ENCODE measurements at places on chromosomes 16 and 17.

GRCh38 chr16:22239131-22239805 is 33.2 kb downstream of the EEF2K start:
- DNase-seq = no peak

DNA sequence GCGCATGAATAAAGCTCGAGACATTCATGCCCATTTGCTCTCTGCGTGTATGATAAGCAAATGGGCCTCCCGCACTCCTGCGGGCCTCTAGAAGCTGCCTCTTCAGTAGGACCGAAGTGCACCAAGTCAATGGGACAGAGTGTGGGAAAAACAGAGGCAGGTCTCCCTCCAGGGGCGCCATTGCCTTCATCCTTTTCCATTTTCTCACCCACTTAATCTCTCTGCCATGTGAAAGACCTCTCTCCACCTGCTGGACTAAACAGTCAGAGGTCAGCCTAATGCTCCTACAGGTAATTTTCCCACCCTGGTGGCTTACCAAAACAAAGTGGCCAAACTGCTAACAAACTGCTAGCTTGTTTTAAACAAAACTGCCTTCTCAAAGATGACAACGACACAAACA is 210.9 kb downstream of the ZFHX3 start:
- DNase-seq = no peak

DNA sequence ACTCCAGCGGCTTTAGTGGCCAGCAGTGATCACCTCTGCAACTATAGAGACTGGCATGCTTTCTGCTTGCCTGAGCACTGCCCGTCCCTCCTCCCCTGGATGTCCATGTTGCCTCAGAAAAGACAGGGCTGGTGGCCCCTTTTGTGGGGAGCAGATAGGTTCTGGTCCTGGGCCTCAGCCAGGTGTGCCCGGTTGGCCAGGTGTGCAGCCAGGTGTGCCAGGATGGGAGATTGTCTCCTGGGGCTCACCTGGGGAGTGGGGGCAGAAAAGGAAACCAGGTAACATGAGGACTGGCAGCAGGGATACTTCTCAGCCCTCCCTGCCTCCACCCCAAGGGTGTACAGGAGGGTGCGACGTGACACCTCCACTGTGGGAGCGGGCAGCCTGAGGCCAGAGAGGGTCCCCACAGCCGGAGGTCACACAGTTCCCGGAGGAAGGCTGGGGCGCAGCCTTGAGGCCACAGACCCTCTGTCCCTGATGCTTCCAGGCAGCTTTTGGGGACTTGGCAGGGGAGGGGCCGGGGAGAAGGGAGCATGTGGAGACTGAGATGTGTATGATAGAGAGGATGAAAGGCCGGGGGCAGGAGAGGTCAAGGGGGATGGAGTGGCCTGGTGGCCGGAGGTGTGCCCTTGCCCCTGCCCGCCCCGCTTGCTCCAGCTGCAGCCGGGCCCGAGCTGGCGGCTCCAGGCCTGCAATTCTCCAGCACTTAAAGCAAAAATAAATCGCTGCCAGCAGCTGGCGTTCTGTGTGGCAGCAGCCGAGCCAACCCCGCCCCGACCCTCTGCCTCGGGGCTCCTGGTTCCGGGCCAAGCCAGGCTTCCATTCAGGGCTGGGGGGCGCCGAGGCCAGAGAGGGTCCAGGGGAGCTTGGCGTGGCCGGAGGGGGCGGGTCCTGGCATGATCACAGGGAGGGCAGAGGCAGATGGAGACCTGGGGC is 6.7 kb downstream of the KCNJ12 start:
- no peak for DNase-seq

- DNase-seq = no peak
Measured at GRCh38 chr17:4369557-4370230, 3.2 kb upstream of the UBE2G1 start.

- no peak for DNase-seq
Measured at GRCh38 chr16:57859331-57859730, 57.0 kb upstream of the KIFC3 start.

DNA sequence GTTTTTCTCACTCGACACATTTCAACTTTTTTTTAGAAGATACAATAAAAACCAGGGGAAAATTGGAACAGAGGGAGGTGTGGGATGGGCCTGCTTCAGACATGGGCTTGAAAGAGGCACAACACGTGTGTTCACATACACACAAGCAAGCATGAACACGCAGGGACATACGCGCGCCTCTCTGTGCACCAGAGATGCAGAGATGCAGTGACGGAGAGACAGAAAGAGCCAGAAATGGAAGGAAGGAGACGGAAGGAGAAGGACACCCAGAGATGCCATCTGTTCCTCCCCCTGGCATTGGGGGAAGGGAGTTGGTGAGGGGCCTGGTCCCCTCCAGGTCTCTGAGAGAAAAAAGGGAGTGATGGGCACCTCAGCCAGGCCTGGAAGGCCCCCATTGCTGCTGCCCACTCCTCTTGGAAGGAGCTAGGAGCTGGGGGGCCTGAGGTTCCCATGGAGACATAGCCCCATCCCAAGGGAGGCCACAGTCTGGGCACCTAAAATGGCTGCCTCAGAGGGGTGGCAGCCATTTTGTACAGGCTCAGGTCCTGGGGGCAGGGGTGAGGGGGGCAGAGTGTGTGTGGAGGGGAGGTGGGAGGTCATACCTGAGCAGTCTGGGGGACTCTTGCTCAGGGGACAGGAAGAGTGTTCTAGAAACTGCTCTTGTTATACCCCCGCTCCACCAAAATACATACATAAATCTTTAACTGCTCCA is 3.8 kb upstream of the NEUROD2 start:
- no peak for DNase-seq

DNA sequence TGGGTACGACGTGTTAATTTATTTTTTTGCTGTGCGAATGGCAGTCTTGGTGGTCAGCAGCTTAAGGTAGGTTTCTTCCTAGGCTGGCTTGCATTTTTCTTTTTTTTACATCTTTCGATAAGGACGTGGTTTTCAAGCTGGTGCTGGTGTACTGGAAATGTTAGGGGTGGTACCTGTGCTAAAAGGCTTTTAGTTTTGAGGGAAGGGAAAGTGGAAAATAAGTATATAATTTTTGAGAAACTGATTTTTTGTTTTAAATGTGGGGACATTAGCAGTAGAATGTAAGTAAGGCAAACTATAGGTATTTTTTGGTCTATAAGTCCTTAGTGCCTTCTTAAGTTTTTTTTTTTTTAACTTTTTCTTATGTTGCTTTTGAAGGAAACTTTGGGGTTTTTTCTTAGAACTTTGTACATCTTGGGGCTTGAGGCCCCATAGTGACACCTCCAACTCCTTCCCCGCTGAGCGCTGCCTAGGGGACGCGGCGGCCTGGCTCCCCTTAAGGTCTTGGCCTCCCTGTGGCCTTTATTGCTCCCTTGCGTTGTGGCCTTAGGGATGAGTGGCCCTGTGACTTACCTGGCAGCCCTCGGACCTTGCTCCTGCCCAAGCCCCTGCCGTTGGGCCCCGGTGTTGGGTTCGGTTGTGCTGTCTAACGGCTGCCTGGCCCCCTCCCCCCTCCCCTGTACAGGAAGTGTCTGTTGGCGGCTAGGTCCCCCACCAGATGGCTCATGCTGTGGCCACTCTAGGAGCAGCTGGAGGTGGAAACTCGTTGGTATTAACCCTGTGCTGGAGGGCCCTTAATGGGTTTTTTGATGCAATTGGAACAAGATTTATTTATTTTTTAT is 88.0 kb upstream of the RPRML start:
- DNase-seq = peak; percentile 52

DNA sequence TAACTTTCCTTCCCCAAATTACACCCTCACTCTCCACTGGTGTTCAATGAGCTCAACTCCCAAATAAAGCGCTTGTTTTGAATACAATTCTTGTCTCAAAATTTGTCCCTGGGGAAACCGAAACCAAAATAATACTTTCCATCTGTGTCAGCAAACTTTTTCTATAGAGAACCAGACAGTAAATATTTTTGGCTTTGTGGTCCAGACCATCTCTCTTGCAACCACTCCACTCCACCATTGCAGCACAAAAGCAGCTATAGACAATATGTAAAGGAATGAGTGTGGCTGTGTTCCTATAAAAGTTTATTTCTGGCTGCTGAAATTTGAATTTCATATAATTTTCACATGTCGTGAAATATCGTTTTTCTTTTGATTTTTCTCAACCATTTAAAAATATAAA is 84.6 kb upstream of the ERCC4 start:
- DNase-seq = no peak

DNA sequence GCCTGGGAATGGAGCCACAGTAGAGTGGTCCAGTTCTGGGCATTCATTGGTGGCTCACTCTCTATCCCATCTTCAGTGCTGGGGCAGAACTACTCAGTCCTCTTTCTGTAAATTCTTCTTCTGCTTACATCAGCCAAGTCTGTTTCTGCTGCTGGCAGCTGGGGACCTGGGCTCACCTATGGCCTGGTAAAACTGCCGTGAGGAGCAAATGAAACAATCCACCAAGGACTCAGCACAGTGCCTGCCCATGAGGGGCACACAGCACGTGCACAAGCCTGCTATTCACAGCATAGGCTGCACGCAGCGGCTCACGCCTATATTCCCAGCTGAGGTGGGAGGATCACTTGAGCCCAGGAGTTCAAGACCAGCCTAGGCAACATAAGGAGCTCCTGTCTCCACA is 30.9 kb upstream of the SNN start:
- DNase-seq = no peak

DNA sequence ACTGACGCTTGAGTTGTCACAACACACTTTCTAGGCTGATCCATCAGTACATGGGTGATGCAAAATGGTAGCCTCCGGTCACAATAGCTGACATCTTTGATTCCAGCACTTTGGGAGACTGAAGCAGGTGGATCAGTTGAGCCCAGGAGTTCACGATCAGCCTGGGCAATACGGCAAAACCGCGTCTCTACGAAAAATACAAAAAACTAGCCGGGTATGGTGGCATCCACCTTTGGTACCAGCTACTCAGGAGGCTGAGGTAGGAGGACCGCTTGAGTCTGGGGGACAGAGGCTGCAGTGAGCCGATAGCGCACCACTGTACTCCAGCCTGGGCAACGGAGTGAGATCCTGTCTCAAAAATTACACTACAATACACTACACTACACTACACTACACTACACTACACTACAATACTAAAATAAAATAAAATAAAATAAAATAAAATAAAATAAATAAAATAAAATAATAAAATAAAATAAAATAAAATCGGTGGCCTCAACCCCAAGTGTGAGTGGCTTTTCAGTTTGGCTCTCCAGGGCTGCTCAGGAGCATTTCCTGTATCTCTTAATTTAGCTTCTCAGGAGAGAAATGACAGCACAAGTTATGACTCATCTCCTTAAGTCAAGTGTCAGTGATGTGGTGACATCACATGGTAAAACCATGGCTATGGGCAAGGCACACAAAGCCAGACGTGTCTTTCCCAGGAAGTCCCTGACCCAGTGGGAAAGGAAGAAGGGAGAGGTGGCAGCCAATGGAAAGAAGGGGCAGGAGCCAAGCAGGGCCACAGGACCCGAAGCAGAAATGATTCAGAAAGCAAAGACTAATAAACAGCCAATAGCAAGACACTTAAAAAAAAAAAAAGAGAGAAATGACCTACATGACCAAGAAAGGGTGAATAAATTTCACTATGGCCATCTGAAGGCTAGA is 75.3 kb upstream of the TBC1D3K start:
- no peak for DNase-seq

GRCh38 chr16:19294156-19294649 is 8.7 kb downstream of the CLEC19A start:
- DNase-seq = no peak

GRCh38 chr17:75188614-75189013 is 5.9 kb upstream of the SUMO2 start:
- no peak for DNase-seq

- DNase-seq = no peak
Measured at GRCh38 chr16:20307791-20308190, 19.5 kb downstream of the GP2 start.

DNA sequence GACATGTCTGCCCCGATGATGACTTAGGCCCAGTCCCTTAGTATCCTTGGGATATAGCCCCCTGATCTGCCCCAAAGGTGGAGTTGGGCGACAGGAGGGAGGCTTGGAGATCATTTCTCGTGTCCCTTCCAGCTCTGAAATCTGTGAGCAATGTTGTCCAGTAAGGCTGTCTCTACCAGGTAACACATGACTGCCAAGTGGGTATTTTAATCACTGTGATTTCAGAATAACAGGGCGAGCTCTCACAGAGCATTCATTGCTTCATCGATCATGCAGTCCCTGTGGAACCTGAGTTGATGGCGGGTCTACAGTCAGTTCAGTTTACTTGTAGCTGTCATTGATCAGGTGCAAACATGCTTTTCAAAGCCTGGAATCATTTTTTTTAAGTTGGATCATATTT is 39.2 kb downstream of the KSR1 start:
- DNase-seq = no peak

DNA sequence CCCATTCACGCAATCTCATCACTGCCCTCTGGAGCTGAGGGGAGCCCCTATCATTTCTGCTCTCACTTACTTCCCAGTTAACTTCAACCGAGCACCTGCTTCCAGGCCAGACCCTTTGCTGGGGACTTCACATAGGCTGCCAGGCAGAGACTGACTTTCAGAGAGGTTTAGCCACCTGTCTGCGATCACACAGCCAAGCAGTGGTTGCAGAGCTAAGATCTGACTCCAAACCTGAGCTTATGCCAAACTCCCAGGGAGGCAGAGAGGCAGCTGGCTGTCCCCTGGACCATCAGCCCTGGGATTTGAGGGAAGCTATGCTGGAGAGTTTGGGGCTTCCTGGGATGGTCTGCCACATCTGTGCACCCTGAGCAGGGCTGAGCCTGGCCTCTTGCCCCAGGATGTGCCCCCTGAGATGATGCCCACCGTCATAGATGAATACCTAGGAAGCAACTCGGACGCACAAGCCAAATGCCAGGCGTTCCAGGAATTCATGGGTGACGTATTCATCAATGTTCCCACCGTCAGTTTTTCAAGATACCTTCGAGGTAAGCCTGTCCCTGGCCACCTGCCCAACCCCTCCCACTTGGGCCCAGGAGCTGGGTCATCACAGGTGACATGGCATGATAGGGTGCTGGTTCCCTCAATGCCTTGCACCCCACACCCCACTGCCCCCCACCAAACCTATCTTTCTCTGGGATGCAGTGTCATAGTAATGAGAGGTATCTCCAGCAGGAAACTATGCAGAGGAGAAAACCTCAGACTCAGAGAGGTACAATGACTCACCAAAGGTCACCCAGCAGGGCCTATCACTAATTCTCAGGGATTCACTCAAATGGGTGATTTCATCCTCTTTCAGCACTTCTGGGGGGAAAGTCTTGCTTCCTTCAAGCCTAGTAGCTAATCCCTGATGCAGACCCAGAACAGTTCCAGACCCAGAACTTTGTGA is 10.0 kb downstream of the CES3 start:
- DNase-seq = no peak

GRCh38 chr16:13471036-13471435 is 448.9 kb upstream of the ERCC4 start:
- no peak for DNase-seq

DNA sequence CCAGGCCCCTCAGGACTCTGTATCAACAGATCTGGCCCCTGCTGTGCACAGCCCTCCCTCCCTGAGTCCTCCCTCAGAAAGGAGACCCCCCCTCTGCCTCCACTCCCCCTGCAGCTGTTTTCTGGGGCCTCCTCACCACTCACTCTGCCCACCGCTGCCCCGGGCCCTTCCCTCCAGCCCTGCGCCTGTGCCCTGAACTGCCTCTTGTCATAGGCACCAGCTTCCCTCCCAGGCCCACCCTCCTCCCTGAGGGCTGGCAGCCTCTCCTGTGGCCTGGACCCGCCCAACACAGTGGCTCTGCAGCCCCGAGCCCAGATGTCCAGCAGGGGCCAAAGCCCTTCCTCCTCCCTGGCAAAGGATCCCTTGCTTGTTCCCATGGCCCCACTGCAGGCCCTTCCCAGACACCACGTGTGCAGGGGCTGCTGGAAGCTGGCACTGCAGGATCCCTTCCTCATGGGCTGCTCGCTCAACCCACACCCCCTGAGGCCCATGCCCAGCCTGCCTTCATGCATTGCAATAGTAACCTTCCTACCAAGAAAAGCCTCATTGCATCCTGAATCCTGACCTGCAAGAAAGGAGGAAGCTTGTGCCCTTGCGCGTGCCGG is 25.8 kb downstream of the GNPTG start:
- no peak for DNase-seq

All from T-helper 17 cell (primary cell).